Central memory CD4-positive, alpha-beta T cell (primary cell): ENCODE measurements at places on chromosomes 5 and 9.

DNA sequence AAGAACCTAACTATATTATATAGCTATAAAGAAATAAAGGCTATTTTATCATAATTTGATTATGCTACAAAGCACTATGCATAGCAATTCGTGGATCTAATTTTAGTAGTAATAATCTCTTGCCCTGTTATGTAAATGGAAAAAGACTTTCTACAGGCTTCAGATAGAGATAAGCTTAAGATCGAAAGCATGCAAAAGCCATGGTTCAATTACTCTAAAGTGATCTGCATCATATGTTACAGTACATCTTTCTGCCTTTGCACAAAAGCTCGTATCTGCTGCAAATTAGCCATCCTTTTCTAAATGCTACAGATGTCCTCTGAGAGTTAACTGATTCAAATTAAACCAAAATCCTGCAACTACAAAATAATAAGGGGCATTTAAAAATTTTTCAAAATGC, 234.8 kb upstream of the TMEM161B start:
- DNase-seq = no peak

DNA sequence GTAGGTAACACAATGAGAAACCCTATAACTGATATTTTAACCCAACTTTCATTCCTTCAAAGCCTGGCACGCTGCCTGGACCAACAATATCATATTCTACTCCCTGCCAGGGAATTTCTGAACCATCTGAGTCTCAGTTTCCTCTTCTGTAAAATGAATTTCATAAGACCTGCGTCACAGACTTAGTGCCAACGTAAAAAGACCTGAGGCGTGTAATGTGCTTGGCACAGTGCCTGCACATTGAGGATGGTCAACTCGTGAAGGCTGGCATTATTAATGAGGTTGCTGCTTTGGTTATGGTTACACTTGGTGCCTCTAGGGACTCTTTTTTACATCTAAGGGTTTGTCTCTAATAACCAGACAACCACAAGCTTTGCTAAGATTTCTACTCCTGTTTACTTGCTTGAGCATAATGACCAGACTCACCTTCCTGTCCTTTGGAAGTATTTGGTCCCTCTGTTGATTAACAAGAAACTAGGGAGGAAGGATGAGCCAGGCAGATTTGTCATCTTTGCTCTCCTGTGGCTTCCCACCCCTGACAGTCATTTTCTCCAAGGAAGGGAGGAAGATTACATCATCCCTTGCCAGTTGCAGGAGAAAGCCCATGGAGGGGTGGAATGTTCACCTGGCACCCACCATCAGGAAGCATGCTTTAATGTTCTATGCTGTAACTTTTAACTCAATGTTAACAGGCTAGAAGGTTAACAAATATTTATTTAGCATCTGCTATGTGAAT, 79.0 kb downstream of the PAPPA start:
- no peak for DNase-seq

GRCh38 chr5:94614156-94614805, 4.1 kb downstream of the KIAA0825 start:
- no peak for DNase-seq

DNA sequence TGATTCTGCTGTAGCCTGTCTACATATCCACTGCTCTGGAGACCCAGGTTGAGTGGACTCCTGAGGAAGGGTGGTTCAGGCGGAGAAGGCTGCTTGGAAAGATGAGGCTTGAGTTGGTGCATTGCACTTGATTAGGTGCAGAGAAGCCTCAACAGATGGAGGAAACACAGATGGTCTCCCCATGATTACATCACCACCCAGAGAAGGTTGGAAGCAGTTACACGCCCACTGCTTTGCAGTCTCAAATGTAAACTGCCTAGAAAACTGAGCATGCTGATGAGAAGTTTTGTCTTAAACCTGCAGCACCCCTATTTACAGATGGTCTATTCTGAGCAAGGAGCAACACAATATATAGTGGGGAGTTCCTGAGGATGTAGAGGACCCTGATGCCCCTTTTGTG, 266.6 kb downstream of the PIK3R1 start:
- DNase-seq = no peak

GRCh38 chr9:134226221-134226930, 62.0 kb upstream of the RNU6ATAC start:
- no peak for DNase-seq

- no peak for DNase-seq
Observed at GRCh38 chr5:163571744-163572143, 66.3 kb downstream of the MAT2B start.

DNA sequence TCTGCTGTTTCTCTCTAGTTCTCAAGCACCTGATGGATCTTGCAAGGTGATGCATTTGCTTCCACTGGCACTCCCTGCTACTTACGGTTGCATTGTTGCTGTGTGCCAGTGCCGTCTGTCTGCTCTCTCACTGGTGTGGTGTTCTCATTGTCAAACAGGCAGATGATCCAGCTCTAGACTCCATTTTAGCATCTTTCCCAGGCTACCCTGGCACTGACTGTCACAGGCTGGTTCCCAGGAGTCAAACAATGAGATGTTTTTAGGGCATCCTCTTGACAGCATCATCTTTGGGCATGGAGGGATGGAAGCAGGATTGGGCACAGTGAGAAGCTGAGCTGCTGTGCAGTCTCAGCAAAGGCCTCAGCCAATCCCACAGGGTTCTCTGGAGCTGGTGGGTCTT, 12.9 kb downstream of the MTRR start:
- DNase-seq = no peak

DNA sequence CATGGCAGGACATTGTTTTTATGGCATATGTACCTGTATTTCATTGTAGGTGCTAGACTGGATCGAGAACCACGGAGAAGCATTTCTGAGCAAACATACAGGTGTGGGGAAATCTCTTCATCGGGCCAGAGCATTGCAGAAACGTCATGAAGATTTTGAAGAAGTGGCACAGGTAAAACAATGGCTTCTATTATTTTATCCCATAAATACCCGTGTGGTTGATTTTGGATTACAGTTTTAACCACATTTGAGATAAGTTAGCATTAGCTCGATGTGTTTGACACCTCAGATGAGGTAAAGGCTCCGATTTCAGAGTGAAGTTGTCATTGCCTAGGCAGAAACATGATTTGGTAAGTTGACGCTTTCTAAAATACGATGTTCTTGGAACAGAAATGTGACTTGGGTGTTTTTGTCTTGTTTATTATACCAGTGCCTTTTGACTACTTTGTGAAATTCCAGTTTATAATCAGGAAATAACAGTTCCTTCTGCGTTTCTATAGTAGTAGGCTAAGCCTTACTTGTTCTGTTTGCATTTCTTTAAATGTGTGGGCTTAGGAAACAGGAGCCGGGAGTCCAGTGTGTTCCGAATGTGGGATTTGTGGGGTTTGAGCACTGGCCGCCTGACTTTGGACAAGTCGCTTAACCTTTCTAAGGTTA, 187.7 kb downstream of the TRIO start:
- no peak for DNase-seq

DNA sequence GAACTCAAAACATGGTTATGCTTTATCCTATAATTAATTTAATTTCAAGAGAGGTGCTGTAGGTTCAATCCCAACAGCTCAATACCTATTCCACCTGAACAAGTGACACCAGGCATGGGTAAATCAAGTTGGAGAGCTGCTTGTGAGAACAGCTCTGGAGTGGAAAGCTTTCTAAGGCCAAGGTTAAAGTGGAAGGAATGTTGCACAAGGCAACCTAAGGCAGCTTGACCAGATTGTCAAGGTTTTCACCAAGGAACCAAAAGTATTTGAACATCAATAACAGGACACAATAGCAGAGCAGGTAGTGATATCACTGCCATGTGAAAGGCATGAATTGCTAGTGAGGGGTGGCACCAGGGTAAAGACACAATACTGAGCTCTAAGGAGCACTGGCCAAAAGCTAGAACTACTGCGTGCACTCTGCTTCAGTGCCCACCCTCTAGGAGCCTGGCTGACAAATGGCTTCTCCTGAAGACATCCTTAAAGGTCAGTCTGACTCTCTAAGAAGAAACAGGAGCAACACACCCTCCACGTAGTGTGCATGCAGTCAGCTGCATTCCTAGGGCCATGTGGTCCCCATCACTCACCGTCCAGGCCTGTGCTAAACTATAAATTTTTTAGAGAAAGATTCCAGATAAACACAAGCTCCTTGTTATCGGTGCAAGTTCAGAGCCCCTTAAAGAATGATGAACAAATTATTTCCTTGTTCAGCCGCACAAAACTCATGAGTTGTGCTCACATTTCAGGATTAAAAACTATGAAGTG, 677.7 kb upstream of the KLF4 start:
- no peak for DNase-seq

DNA sequence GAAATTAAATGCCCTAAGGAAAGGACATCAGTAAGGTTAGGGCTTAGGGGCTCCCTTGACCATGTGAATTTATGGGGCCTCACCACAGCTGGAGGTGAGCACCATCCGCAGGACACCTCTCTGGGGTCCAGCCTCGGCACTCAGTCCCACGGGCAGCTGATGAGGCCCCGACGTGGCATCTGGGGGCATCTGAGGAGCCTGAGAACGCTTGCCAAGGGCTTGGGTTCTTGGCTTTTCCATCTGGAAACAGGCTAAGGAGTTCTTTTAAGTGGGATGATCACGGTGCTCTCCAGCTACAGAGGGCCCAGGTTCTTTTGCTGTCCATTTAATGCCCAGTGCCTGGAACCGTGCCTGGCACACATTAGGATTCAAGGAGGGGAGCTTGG, 3.6 kb downstream of the NKX2-5 start:
- no peak for DNase-seq

DNA sequence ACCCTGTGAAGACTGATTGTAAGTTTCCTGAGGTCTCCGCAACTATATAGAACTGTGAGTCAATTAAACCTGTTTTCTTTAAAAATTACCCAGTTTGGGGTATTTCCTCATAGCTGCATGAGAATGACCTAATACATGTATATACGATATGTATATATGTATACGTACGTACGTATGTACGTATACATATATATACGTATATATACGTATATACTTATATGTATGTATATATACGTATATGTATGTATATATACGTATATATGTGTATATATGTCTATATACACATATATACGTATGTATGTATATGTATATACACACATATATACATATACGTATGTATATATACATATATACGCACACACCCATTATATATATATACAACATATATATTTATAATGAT, 1153.0 kb upstream of the CDH18 start:
- no peak for DNase-seq

GRCh38 chr9:74570879-74571512, 73.9 kb downstream of the RORB start:
- DNase-seq = no peak

DNA sequence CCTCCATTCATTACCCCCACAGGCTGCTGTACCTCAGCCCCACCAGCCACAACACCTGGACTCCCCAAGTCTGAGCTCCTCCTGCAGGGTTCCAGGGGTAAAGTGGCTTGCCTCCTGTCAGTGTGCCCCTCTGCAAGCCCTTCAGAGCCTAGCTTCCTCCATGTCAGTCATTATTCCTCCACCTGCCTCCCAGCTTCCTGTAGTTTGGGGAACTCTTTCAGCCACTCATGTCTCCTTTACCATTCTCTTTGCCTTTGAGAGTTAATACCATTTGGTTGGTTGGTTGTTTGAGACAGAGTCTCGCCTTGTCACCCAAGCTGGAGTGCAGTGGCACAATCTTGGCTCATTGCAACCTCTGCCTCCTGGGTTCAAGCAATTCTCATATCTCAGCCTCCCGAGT, 36.2 kb downstream of the IRF1 start:
- no peak for DNase-seq

GRCh38 chr5:147188200-147189108, 46.4 kb upstream of the STK32A start:
- DNase-seq = peak; percentile 39

DNA sequence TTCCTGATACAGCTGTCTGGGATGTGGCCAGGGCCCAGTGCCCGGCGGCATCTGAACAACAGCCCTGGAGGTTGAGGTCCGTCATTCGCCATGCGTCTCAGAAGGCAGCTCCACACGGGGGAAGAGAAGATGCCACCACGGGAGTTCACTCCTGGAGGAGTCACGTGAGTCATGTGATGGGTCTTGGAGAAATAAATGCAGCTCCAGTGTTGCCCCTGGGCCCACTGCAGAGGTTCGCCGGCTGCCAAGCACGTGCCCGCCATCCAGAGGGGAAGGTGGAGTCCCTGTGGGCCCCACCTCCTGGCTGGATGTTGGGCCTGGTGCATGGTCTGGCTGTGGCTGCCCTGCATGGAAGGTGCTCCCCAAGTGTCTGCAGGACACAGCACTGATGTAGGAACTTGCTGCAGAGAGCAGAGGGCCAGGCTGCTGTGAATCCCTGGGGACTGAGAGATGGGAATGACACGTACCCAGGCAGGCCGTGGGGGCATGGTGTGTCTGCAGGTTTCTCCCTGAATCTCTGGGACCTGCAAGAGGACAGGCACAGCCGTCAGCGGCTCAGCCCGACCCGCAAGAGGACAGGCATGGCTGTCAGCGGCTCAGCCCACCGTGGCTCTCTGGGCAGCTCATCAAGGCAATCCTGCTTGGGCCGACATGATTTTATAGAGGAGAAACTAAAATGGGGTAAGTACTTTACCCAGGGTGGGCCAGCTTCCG, 418.3 kb upstream of the IRX4 start:
- DNase-seq = no peak

GRCh38 chr5:558326-558725, 34.1 kb upstream of the SLC9A3 start:
- no peak for DNase-seq

DNA sequence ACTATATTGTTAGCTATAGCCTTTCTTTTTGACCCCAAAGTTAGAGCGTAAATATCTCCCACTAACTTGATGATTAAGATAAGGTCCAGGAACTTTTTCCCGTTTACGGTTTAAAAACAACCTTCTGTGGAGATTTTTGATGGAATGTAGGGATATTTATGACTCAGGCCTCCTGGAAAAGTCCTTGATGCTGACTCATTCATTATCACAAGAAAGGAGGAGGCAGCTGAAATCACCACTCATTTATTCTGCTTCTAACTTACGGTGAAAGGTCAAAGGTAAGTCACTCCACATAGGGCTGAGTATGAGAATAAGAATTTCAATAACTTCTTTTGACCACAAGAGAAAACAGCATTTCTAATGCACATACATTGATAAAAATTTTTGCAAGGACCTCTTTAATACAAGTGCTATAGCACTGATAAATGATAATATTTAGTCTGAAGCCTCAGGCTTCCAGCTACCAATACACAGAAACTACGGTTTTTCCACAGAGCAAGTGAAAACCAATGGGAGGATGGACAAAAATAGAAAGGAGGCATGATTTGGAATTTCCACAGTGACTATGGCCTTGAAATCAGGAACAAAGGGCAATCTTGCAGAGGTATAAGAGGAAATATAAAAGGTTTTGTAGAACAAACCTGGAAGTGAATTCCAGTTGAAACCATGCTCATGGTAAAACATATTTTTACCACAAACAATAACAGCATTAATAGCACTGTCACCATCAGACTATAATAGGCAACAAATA, 146.5 kb downstream of the PPP2R2B start:
- DNase-seq = no peak

- no peak for DNase-seq
Observed at GRCh38 chr5:84202136-84202535, 182.5 kb downstream of the EDIL3 start.
